Stimulated activated CD4-positive, alpha-beta T cell treated with anti-CD3 and anti-CD28 coated beads, Interleukin-1b, Interleukin-23, amount 100 ng/mL, for 1 hour (primary cell): ENCODE measurements at places on chromosomes 3 and 15.

DNA sequence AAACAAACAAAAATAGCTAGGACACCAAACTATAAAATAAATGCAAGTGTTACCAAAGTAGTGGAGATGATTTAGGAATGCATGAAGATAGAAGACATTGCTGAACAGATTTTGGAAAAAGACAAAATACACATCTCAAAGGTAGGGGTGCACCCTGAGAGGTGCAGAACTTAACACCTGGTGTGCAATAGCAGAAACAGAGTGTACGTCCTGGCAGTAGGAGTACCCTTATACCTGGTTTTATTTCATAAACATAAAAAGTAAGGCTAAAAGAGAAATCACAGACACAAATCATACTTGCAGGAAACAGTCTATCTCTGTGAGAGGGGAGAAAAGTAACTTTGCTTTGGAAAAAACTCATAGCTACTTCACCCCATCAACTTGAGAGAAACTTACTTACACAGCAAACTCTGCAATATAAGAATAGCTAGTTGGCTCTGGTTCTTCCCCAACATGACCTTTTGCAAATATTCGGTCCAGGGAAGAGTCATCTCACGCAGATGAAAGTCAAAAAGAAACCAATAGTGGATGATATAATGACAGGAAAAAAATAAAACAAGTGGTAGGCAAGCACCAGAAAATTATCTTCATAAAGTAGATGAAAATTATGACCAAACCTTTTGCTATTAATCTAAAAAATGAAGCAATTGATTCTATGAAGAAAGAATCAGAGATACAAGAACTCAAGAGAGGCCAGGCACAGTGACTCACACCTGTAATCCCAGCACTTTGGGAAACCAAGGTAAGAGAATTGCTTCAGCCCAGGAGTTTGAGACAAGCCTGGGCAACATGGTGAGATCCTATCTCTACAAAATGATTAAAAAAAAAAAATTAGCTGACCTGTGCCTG is 108.9 kb upstream of the BNIP2 start:
- no peak for DNase-seq

- DNase-seq: no peak
Observed at GRCh38 chr15:75929799-75930565, 26.3 kb downstream of the FBXO22 start.

DNA sequence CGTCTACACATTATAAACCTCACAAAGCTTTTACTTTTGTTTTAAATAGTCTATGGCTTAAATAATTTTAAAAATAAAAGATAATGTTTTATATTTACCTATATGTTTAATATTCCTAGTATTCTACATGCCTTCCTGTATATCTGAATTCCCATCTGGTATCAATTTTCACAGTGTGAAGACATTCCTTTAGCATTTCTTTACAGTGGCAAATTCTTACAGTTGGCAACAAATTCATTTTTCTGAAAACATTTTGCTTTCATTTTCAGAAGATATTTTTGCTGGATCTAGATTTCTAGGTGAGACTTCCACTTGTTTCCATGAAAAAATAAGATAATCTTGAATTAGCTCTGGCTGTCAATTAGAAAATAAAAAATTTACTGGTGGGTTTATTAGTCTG is 471.4 kb upstream of the NAALADL2 start:
- DNase-seq: no peak

- no peak for DNase-seq
Observed at GRCh38 chr15:23415321-23415865, 31.6 kb downstream of the GOLGA6L2 start.

- no peak for DNase-seq
Observed at GRCh38 chr3:5270666-5271371, 83.3 kb downstream of the EDEM1 start.

GRCh38 chr3:173502983-173503568 is 105.5 kb downstream of the NLGN1 start:
- DNase-seq: no peak

- DNase-seq: no peak
Observed at GRCh38 chr15:46856839-46857502, 860.3 kb upstream of the SEMA6D start.

DNA sequence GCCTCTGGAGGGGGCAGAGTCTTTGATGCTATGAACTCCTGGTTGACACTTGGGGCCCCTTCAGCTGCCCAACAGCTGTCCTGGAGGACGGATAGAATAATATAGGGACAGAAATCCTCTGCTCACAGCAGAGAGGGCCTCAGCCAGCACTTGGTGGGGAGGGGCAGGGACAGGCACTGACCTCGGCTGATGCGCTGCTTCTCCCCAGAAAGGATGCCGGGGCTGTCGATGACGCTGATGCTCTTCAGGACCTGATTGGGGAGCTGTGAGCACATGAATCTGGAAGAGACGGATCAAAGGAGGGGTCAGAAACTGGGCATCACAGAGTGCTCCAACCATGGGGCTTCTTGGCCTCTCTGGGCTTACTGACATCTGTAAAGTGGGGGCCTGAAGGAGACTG is 29.5 kb downstream of the EHD4 start:
- DNase-seq: no peak

- no peak for DNase-seq
Observed at GRCh38 chr3:160709477-160710182, 32.7 kb downstream of the ARL14 start.

DNA sequence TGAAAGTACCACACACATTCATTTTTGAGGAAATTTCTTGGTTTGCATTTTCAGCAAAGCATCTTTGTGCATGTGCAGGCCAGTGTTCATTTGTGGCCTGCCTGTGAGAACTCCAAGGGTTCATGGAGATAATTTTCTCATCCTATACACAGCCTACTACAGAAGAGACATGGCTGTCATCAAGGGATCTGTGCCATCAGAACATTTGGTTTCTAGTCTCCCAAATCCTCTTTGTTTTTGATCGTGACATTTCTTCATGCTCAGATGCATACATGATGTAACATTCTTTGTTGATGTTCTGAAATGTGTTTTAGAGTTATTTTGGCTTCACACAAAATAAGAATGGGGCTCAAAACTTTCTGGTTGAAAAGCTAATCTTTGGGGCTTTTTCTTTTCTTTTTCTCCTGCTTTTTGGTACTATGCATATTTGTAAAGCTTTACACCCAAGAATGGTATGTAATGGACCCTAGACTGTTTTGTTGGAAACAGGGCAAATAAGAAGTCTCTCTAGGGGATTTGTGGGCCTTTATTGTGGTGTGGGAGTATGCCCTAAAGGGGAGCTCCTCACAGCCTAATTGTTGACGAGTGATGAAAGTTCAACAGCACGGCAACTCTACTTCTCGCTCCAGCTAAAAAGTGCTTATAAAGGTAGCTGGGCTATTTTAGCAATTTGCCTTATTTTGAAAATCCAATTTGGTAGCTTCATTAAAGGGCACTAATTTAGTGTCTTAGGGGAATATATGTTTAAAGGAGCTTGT is 3.2 kb upstream of the ARPP21 start:
- no peak for DNase-seq
